ENCODE measurements at places on chromosomes 4 and X. TPM values are rescaled to one million over a fixed set of nuclear protein-coding genes. Genes with fewer than 3 reads are reported as not detected.

CXCL1 gene
- total RNA-seq: 5.3 TPM

CTAG1A gene
- not detected for total RNA-seq

SERTM2 gene
- not detected for total RNA-seq

FAM114A1 gene
- total RNA-seq: 66.5 TPM

STARD8 gene
- 54.2 TPM for total RNA-seq

STAG2 gene
- total RNA-seq: 101 TPM

POU4F2 gene
- total RNA-seq: not detected

POU3F4 gene
- total RNA-seq: not detected

ERCC6L gene
- total RNA-seq: 0.95 TPM

Data from dermis lymphatic vessel endothelial cell (primary cell).